Stimulated activated CD8-positive, alpha-beta memory T cell treated with anti-CD3 and anti-CD28 coated beads, Interleukin-2, amount 100 ng/mL, for 48 hours (primary cell): ENCODE measurements at places on chromosomes 7 and 10.

GRCh38 chr10:124632064-124632531 is 112.1 kb downstream of the FAM53B start:
- DNase-seq = no peak

DNA sequence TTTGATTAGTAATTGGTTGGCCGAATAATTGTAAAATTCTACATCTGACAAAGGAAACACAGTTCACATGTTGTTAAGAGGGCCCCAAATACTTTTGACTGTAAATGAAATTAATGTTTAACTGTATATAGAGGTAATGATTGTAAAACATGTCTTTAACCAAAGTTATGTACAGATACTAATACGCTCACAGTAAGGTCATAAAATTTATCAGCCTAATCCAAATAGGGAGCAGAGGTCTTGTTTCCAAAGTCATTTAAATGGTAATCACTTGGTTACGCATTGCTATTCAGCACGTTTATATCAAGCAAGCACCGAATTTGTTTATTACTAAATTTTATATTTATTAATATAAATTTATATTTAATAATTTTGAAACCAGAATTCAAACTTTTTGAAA is 1.4 kb downstream of the PHYHIPL start:
- no peak for DNase-seq

DNA sequence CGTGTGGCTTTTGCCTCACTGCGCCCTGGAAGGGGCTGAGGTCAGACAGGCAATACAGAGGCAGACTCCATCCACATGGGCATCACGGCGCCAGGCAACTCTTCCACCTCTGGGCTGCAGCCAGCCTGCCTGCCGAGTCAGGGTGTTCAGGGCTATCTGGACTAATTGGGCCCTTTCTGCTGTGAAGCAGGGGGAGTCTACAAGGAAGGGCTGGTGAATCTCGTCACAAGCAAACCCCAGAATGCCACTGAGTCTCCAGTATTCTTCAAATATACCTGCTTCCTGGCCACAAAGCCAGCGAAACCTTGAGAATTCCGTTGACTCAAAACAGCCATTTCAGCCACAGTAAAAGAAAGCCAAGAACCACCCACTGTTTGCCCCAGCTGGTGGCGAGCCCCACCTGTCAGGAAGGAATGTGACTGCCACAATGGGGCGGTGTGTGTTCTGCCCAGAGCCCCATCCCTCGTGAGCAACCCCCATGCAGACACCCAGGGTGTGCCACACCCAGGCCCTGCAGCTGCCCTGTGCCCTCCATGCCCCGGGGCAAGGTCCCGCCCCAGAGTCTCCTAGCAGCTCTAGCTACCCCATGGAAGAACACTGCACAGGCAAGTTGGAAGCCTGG is 117.3 kb downstream of the FAM53B start:
- peak; percentile 47 for DNase-seq

DNA sequence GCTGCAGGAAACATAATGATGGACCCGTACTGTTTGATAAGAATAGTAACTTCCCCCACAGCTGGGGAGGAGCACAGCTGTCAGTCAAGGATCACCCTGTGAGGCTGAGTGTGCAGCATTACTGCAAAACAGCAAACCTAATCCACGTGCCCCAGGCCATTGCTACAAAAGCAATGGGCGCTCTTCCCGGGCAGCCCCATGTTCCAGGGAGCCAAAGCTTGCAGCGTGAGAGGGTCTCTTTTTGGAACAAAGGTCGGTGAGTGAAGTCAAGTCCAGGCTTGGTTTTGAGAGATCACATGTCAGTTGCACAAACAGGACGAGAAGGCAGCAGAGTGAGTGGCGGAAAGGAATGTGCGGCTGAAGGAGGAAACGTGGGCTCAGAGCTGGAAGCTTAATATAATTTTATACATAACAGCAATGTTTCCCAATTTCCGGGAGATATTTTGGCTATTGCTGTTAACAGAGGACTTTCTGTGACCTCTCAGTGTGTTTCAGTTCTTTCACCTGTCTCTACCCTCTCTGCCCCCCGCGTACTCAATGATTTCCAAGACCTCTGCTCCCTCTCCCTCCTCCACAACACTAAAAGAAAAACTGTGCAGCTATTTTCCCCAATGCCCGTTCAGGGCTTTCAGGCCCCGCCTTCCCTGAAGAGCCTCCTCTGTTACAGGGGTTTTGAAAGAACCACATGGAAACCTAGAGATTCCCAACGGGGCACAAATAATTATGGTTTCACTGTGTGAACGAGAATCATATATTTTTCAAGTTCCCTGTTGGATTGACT is 128.9 kb downstream of the MTPAP start:
- no peak for DNase-seq
